Foreskin melanocyte (primary cell): ENCODE measurements at places on chromosomes 12 and 14.

- DNase-seq, result no peak
Measured at GRCh38 chr12:112466835-112467234, 48.1 kb downstream of the PTPN11 start.

GRCh38 chr14:101854366-101854765 is 92.9 kb downstream of the PPP2R5C start:
- no peak for DNase-seq

GRCh38 chr12:132144810-132145168 is 532 bp downstream of the NOC4L start:
- DNase-seq, result no peak

DNA sequence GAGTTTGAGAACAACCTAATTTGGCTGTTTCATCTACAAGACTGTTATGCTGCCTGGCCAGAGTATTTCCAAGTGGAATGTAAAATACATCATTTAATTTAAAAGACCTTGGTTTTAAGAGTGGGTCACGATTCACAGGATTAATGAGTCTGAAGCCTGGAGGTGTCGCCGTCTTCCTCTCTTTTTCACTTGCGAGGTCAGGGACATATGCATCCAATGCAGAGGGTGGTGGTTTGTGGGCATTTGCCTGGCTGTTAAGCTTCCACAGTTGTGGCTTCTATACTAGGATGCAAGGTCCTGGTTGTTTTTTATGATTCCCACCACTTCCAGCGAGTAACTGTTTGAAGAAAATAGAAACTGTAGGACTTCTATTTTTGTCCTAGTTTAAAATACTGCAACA is 22.8 kb upstream of the RASSF3 start:
- no peak for DNase-seq

DNA sequence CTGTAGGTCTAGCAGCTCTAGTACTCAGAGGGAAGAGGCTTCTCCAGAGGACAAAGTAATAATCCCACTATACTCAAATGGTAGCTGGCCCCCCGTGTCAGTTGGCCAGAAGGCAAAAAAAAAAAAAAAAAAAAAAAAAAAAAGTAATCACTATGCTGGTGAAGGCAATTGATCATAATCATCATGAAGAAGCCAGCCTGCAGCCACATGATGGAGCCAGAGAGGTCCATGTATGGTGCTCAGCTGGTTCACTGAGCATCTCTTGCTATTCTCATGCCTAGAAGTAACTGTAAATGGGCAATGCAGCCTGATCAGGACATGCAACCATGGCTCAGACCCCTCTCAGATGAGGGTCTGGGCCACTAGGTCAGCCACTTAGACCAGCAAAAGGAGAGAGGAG is 378.8 kb downstream of the MED13L start:
- DNase-seq, result no peak

DNA sequence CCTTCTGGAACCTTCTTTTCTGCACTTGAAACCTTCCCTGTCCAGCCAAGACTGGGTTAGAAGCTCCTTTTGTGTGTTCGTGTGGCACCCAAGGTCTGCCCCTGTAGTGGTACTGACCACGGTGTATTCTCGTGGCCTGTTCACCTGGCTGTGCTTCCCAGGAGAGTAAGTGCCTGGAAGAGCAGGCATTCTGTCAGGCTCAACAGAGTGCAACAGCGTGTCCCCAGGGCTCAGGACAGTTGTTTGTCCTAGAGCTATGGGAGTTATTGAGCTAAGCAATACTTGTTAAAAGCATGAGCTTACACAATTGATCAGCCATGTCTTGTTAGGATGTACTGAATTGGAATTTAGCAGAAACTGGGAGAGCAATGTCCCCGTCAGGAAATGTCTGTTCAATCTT is 12.9 kb upstream of the SLC38A2 start:
- DNase-seq, result no peak

DNA sequence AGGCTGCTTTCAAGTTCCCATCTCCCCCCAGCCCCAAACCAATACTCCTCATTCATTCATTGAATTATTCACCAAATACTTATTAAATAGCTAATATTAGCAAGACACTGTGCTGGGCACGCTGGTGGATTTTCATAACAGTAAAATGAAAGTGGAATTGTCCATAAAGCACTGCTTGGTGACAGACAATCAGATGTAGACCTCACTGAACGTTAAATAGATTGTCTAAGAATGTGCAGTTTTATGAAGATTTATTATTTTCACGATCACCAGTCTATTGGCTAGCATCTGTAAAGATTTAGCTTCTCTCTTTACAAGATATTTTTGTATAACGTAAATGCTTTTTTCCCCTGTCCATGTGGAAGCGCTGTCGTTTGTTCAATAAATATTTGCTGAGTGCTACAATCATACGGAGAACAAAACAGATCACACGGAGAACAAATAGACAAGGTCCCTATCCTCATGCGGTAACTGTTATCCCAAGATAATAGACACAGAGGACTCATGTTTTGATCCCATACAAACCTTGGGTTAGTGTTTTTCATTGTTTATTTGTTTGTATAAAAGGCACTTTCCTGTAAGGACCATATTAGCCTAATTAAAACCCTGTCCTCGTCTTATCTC is 397.6 kb downstream of the BCAT1 start:
- no peak for DNase-seq
